ENCODE measurements at places on chromosomes 5 and 9.

- peak; percentile 70 for DNase-seq
Measured at GRCh38 chr5:36739751-36740221, 133.4 kb downstream of the SLC1A3 start.

GRCh38 chr5:81005708-81006107 is 45.5 kb downstream of the RASGRF2 start:
- no peak for DNase-seq

- peak; percentile 6 for DNase-seq
Measured at GRCh38 chr5:93990504-93991070, 249.2 kb upstream of the POU5F2 start.

DNA sequence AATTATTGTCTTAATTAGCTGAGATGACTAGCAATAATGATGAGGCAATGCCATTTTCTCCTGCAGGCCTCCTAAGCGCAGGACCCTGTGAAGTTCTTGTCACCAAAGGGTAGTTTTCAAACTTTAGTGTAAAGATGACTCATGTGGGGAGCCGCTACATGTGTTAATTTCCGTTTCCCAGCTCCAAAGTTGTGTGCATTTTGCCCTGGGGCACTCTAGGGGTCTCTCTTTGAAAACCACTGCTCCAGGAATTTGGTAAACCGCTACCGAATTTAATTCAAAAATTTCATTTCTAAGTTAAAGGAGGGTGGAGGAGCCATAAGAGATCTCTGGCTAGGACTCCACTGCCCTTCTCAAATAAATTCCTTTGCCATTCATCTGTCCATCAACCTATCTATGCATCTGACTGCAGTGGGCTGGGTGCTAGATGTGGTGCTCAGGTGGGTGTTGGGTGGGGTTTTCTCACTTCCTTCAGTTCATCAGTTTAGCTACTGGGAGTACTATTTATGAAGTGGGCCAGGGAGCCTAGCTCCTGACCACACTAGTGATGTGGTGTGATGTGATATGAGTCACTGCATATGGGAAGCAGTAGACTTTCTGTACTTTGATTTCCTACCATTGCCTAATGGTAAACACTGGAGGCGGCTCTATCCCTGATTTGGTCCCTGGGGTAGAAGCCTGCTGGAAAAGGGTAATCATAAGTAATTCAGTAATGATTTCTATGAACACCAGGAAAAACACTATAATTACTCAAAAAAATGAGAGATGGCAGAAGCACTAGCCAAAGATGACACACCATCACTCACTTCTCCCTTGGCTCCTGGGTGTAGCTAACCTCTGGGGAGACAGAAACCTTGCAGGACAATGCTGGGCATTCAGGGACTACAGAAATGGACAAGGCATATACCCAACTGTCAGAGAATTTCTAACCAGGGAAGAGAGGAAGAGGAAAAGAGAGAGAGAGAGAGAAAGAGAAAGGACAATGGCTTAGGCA is 4.0 kb upstream of the ZSWIM6 start:
- DNase-seq: no peak

- no peak for DNase-seq
Measured at GRCh38 chr5:157690690-157691433, 19.5 kb downstream of the C5orf52 start.

GRCh38 chr9:21281275-21281674 is 23.8 kb downstream of the IFNA5 start:
- no peak for DNase-seq

DNA sequence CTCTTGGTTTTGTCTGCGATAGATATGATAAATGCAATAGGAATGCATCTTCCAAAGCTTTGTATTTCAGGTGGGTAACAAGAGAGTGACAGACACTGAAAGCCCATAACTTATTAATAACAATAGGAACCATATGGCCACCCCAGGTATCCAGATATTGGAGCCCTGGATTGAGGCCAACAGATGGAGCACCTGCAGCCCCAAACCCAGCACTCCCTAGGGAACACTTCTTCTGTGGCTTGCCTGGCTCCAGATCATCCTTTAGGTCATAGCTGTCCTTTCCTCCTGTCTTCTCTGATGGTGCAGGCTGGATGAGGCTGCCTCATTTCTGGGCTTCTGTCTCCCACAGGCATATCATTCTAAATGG is 5.0 kb upstream of the IL3 start:
- no peak for DNase-seq
